ENCODE measurements at places on chromosomes 1 and 21. TPM values are rescaled to one million over a fixed set of nuclear protein-coding genes. Genes with fewer than 3 reads are reported as not detected.

The HAX1 gene
- 58.5 TPM for total RNA-seq

The RNU1-1 gene
- under 0.01 TPM for total RNA-seq

The NPHS2 gene
- not detected for total RNA-seq

The METTL18 gene
- 5.4 TPM for total RNA-seq

The CLCA4 gene
- total RNA-seq: not detected
